SK-N-SH treated with all-trans-retinoic acid at 6 μM for 48 hours (cell line): ENCODE measurements at places on chromosomes 3 and 15.

DNA sequence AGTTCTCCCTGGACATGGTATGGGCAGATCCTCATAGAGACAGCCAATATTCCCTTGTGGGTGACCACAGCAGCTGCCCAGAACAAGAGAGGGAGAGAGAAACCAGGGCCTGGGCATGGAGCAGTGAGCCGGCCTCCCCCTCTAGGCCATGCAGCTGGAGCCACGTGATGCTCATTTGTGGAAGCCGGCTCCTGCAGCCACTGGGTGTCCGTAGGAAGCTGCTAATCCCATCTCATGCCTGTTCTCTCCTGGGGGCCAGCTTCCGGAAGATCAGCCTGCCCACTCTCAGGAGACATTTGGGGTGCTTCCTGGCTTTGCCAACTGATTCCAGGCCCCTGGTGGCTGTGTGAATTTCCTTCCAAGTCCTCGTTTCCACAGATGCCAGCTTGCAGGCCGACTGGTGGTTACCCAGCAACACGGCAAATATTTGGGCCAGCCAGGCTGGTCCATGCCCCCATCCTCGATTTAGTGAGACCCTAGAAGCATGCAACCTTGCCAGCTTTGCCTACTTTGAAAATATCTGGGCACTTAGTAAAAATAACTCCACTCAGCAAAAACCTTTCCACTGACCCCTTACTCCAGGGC lies 55.3 kb downstream of the LINGO1 start:
- peak; percentile 41; the same call in 1 of the 3 replicates for ATAC-seq

GRCh38 chr3:144085964-144086363 lies 114.3 kb downstream of the DIPK2A start:
- no peak for ATAC-seq

- ATAC-seq, result no peak
Measured at GRCh38 chr3:143783851-143784370, 64.4 kb downstream of the SLC9A9 start.

- peak; percentile 85 for ATAC-seq
Measured at GRCh38 chr15:70033529-70034140, 64.1 kb downstream of the TLE3 start.

- ATAC-seq, result no peak
Measured at GRCh38 chr15:60679256-60679655, 200.3 kb upstream of the ICE2 start.

DNA sequence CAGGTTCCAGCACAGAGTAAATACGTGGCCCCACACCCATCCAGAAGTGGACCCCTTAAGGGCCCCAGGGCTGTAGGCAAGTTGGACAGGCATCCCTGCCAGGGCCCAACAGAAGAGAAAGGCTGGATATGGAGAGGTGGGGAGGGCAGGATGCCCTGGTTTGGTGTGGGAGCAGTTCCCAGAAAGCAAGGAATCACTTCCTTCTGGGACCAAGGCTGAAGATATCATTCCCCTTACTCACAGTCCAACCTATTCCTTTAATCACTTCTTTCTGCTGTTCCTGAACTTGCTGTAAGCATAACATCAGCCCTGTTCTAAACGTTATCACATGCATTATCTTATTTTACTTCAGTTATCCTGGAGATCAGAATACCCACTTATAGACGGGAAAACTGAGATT lies 6.1 kb upstream of the MESP2 start:
- peak; percentile 37 for ATAC-seq

DNA sequence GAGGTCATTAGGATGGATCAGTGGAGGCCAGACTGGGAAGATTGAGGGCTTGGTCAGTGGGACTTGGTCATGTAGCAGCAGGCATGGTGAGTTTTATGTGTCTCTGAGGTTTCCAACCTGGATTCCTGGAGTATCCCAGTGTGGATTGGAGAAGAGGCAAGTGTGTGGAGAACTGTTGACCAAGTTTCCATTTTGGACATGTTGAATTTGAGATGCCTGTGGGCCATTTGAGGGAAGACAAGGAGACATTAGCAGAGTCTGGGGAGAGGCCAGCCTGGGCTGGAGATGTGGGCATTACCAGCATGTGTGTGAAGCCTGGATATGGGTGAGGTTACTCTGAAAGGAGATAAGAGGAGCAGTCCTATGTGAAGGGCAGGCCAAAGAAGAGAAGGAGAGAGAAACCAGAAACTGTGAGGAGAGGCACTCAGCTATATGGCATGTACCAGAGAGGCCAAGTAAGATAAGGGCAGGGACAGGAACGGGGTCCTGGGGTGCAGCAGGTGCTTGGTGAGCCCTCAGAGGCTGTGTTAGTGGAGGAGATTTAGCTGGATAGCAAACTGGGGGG lies 4.3 kb downstream of the SLC25A38 start:
- ATAC-seq, result no peak

- ATAC-seq, result peak; percentile 71
Measured at GRCh38 chr3:173743111-173743510, 345.6 kb downstream of the NLGN1 start.

- no peak for ATAC-seq
Measured at GRCh38 chr3:119551598-119551997, 7.8 kb downstream of the CD80 start.

DNA sequence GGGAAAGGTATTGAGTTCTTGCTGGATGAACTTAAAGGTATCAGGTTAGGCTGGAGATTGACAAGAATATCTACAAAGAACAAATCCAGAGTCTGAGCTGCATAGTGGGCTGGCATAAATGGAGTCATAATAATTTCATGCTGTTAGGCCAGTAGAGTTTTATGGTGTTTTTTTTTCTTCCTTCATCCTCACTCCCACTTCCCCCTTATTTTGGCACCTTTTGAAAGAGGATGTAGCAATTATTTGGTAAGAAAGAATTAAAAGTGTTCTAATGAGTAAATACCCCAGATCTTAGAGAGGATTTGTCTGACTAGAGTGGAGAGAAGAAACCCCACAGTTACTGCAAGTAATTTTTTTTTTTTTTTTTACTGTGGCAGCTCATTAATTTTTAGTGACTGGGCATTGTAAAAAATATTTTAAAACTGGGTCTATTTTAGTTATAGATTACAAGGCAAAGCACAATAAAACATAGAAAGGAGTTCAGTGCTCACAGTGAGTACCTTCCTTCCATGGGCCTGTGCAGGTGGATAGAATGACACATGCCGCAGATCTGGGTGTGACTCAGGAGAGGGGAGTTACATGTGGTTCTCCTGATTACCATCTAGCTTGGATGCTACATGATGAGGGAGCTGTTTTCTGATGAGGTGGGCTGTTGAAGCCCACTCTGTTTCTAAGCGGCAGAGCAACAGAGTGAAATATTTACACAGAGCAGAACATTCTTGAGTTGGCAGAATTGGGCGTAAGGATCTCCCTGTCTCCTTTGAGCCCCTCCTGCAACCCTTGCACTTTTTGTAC lies 5.3 kb downstream of the EDEM1 start:
- no peak for ATAC-seq

DNA sequence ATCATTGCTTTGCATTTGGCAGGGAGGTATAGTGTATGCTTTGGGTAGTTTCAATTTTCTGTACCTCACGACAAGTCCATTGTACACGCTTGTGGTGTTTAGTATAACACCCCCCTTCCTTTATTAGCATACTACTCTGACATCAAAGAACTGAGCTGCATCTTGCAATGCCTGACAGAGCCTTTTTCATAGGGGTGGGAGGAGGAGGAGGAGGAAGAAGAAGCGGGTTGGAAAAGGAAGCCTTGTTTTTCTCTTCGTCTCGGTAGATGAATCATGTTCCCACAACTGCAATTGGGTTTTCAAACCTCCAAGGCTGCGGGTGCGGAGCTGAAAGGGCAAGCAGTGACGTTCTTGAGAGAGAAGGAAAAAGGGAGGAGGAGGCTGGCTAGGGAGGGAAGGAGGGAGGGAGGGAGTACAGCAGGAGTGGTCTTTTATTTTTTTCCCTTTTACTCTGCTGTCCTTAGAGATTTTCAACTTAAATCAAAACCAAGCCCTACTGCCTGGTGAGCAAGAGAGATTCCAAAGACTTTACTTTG lies 175.7 kb downstream of the KLHL25 start:
- peak; percentile 69 for ATAC-seq

DNA sequence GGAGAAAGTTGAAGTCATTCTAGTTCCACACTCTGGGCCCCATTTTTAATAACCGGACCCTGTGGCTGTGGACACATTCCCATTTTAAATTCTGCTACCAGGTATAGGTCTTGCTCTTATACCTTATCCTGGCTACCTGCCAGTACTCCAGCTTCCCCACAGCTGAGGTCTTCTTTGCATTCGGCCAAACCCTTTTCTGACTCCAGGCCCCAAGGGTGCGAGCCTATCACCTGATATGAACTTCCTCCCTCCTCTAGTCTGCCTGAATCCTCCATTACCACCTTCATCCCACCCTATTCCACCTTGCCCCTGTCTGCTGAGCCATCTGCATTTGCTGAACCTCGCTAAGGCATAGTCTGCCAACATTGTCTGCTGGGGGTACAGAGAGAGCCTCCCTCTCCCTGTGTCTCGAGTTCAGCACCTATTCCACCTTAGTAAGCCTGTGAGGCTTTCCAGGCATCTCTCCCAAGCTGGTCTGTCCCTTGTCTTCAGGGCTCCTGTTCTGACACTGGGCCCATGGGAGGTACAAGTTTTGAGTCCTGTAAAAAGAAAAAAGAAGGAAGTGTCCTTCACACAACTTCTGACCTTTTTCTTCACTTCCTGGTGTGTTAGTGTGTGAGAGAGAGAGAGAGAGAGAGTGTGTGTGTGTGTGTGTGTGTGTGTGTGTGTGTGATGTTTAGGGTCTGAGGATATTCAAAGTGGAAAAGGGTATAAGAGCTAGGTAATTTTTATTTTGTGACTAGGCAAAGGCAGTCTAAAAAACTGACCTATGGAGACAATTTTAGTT lies 27.0 kb downstream of the PDE8A start:
- no peak for ATAC-seq

GRCh38 chr15:98776607-98777281 lies 128.4 kb downstream of the IGF1R start:
- no peak for ATAC-seq

DNA sequence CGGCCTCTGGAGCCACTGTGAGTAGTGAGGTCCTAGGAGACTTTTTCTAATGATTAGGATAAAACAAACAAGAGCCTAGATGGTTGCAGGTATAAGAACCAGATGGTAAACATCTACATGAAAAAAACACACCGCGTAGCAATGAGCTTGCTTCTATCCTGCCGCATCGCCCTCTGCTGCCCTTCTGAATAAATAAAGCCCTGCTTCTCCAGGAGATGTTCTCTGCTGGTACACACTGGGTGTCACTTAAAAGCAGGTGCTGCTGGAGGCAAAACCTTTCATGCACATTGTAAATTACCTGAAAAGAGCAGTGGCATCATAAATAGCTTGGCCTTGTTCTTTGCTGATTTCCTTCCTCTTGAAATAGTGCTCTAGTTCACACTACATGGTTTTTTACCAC lies 164.4 kb upstream of the TOPAZ1 start:
- peak; percentile 75 for ATAC-seq

DNA sequence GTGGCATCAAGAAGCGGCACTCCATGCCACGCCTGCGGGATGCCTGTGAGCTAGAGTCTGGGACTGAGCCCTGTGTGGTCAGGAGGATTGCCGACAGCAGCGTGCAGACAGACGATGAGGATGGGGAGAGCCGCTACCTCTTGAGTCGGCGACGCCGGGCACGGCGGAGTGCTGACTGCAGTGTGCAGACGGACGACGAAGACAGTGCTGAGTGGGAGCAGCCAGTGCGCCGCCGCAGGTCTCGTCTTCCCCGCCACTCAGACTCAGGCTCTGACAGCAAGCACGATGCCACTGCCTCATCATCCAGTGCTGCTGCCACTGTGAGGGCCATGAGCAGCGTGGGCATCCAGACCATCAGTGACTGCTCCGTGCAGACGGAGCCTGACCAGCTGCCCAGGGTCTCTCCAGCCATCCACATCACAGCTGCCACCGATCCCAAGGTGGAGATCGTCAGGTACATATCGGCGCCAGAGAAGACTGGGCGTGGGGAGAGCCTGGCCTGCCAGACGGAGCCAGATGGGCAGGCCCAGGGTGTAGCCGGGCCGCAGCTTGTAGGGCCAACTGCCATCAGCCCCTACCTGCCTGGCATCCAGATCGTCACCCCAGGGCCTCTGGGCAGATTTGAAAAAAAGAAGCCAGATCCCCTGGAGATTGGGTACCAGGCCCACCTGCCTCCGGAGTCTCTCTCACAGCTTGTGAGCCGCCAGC lies 16.8 kb upstream of the APEH start:
- ATAC-seq, result no peak

GRCh38 chr15:85592148-85592547 lies 202.6 kb downstream of the KLHL25 start:
- ATAC-seq, result peak; percentile 94

DNA sequence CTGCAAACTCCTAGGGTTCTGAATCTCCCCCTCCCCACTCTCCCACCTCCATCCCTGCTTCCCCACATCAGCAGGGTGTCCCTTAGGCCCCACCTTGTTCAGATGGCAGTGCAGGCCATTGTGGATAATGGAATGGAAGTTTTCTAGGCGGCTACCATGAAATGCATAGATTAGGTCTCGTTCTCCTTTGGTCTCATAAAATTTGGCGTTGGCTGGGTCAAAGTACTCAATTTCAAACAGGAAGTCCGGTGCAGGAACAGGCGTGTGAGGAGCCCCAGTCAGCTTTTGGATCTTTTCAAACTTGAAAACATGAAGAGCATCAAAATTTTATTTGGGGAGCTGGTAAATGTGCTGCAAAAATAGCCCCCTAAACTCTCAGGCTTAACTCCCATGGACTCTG lies 20.2 kb downstream of the PARP16 start:
- ATAC-seq, result no peak

DNA sequence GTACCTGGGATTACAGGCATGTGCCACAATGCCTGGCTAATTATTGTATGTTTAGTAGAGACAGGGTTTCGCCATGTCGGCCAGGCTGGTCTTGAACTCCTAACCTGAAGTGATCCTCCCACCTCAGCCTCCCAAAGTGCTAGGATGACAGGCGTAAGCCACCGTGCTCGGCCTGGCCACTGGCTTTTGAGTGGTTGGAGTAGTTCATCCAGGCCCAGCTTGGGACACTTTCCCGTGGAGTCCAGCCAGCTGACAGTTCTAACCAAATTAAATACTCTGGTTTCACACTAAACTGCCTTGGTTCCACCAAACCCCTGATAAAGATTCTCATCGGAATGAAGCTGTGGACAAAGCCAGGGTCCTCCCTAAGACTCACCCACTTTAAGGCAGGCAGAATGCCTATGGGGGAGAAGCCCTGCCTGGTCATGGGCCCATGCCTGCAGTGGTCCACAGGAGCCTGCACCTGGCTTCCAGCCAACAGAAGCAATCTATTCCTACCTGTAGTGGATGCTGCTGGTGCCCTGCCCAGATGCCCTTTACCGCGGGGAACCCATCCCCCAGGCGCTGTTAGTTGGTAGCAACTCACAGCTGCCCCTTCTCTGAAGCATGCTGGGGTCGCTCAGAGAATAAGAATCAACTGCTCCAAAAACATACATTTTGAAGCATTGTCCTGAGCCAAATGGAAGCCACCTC lies 5.2 kb upstream of the SLC28A1 start:
- ATAC-seq, result no peak

- ATAC-seq, result no peak
Measured at GRCh38 chr3:5020242-5020722, 41.0 kb downstream of the BHLHE40 start.

DNA sequence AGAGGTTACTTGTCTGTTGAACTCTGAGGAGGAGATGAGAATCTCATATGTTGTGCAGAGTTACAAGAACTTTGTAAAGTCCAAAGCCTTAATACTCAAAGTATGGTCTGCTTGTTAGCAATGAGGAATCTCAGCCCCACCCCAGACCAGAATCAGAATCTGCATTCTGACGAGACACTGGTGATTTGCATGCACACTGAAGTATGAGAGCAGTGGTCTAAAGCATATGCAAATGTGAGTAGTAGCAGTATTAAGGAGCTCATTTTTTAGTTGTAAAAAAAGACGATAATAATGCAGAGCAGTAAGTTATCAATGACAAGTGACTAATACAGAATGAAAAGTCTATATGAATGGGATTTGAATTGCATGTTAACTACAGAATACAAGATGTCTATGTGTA lies 327.7 kb downstream of the RYR3 start:
- ATAC-seq, result no peak
